ENCODE measurements at places on chromosomes 1 and 21.
A peak's percentile ranks its signal among the peaks of the same experiment; 100 is the strongest.

DNA sequence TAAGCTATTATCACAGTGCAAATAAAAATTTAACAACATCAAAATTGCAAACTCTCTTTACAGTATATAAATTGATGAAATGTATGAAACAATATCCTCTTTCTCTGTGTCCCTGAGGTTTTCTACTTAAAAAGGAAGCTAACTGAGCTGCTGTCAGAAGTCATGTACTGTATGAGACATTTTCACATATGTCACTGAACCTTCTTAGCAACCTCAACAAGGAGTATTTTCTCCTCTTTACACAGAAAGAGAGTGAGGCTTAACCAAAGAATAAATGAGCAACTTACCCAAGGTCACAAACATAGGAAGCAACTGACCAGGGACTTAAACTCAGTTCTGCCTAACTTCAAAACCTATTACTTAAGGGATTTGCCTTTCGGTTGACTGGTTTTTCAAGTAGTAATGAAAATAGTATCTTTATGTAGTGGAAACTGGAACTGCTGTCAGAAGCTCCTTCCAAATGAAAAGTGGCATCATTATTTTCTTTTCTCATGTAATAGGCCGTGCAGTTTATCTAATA lies 288.9 kb downstream of the LRRIQ3 start:
- no peak for DNase-seq

DNA sequence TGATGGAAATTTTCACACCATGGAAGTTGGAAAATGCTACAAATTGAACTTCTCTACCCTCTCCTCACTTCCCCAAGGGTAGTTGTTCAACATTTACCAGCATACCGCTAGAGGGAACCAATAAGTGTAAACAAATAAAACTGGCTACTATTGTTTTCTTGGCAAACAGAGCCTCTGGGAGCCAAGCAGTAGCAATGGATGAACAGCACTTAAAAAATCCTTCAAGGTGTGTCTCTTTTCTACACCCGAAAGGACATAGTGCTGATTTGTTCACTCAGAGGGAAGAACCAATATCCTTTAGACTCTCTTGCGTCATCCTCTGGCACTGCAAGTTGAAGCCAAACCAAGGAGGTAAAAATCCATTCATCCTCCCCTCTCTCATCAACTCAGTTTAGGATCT lies 161.5 kb downstream of the TBX15 start:
- DNase-seq, result no peak

GRCh38 chr1:114745291-114745690 lies 12.5 kb downstream of the CSDE1 start:
- peak; percentile 23 for DNase-seq

DNA sequence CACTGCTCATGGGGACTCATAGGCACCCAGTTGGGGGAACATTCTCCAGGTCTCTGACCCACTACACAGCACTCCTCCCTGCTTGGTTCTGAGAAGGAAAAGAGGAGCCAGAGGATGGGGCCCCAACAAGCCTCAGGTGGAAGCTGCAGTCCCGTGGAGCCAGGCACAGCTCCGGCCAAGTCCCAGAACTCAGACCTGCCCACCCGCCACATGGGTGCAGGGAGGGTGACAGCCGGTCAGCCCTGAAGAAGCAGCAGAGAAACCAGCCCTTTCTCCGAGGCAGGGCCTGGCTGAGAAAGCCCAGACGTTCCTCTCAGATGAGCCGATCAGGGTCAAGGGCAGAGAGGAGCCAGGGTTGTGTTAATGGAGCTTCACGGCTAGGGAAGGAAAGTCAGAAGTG lies 106.5 kb downstream of the PRDM16 start:
- DNase-seq, result no peak

- no peak for DNase-seq
Measured at GRCh38 chr21:39631842-39632562, 19.3 kb downstream of the B3GALT5 start.

DNA sequence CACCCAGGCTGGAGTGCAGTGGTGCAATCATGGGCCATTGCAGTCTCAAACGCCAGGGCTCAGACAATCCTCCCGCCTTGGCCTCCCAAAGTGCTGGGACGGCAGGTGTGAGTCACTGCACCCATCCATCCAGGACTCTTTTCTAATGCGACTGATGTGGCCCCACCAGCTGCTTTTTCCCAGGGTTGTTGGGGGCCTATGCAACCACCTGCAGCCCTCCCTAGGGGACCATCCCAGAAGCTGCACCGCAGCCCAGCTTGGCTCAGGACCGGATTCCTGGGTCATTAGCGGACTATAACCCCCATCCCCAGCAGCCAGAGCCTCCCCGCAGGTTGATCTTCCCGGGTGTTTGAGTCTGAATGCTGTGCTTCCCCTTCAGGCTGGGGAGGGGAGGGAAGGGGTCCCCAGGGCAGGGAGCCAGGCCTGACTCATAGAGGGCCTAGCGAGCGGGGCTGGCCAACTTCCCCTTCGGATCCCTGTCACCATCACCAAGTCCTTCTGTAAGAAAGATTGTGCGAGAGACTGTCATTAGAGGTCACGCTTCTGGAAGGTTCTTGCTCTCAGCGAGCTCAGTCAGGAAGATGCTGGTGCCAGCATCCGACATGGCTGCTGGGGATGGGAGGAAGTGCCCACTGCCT lies 108.7 kb upstream of the ACTRT2 start:
- no peak for DNase-seq

GRCh38 chr1:113275691-113276090 lies 114.6 kb upstream of the MAGI3 start:
- no peak for DNase-seq

DNA sequence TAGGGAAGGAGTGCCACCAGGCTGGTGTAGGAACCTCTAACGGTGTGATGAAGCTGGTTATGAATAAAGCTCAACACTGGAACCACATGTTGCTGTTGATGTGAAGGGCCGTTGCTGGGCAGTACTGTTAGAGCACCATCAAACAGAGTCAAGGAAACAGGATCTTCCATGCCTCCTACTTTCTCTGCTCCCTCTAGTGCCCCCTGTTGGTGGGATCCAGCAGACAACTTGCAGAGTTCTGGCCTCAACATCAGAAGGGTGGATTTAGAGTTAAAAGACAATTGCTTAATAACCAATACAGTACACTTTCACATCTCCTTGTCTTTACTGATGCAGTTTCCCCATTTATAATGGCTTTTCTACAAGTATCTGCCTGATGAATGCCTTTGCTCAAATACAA lies 336.4 kb downstream of the NTNG1 start:
- no peak for DNase-seq

GRCh38 chr1:221411283-221411682 lies 330.6 kb downstream of the DUSP10 start:
- no peak for DNase-seq

DNA sequence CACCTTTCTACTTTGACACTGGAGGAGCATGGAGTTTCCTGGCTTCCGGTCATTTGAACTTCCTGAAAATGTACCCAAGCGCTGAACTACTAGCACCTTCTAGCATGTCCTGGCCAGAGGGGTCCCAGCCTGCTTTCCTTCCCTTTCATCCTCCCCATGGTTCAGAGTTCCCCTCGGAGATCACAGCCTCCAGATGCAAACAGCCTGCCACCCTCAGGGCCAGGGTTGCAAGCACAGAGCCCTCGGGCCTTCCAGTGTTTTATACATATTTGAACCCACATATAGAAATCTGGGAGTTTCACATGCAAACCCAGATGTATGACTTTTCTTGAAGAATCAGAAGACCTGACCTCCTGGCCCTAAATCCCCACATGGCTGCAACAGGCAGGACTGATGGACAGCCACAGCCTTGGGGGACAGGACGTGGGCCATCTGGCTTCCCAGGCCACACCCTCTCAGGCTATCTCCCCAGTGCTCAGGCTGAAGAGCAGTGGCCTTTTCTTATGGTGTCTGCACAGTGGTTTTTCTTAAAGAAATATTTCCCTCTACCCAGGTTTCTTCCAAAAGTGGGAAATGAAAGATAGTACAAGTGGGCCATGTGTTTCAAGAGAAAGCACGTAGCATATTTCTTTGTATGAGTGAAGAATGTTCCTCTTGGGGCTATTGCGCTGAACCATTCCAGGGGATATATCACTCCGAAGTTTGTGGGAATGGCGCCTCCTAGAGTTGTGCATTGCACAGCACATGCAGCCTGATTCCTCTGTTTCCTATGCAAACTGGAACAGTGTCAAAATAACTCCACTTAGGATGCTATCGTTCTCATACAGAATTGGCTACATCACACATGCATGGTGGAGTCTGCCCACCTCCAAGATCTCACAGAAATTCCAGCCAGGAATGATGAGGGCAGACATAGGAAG lies 232.0 kb upstream of the VAMP3 start:
- no peak for DNase-seq

- DNase-seq, result no peak
Measured at GRCh38 chr1:108664481-108664880, 3.6 kb upstream of the HENMT1 start.

DNA sequence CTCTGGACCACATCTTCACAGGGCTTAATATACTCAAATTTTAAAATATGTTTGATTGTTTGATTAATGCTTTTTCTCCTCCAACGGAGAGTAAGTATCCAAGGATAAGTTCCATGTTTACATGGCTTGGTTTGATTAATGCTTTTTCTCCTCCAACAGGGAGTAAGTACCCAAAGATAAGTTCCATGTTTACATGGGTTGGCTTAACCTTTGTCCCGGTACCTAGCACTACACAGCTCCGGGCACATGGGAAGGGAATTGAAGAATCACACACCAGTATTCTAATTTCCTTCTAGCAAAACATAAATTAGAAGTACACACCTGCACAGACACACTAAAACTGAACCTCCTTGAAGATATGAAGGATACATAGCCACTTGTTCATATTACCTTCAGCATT lies 77.5 kb downstream of the ARID4B start:
- DNase-seq, result no peak

DNA sequence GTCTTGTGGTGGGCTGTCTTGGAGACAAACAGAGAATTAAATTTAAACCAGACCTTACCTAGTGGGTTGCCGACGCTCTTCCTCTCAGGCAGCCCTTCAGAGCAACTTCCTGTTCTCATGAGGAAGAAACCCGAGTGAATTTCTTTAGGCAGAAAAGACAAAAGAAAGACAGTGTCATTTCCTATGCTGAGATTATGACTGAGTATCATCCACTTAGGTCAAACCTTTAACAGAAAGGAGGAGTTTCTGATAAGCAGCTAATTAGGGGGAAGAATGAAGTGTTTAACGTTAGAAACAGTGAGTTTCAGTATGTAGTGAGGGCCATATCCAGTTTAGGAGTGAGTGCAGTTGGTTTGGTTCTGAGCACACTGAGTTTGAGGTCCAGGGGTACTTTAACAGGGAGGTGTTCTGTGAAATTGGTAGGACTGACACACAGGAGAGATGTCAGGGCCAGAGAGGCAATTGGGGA lies 38.7 kb downstream of the FASLG start:
- DNase-seq, result no peak

DNA sequence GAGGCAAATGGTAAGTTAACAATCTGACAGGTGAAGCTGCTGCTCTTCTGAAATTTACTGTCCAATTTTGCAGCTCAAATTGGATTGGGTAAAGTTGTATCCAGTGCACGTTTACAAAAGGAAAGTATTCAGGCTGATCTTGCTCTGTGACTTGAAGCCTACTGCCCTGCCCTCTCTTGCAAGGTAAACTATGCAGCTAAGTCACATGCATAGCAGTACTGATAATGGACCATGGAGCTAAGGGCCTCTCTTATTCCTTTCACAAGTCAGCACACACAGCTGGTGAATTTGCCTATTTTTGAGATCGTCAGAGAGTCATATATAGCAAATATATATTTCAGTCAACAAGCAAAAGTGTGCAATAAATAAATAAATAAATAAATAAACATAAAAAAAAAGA lies 23.2 kb downstream of the XCL1 start:
- DNase-seq, result no peak

DNA sequence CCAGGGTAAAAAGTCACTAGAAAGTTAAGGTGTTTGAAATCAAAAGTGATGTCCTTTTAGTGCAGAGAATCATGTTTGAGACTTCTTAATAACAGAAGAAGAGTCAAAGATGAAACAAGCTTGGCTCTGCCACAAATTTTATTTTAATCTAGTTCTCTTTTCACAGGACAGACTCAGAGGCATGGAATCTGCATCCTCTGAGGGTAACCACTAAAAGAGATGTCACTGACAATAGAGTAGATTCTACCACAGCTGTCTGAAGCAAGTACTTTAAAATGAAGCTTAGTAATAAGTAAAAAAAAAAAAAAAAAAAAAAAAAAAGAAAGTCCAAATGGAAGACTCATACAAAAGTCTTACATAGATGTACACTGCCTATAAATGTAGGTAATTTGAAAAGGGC lies 519.7 kb upstream of the PRMT6 start:
- DNase-seq, result peak; percentile 59

DNA sequence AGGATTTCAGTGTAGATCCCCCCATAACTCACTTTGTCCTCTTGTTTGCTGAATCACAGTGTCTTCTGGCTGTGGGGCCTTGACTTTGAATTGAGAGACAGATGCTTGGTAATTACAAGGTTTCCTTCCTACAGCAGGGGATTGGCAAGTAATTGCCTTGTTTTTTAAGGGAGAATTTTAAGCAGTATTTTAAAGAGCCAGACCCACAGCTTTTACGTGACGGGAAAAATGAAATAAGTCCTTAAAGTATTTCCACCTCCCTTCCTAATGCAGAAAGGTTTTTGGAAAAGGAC lies 41.0 kb downstream of the PGBD5 start:
- DNase-seq, result no peak

DNA sequence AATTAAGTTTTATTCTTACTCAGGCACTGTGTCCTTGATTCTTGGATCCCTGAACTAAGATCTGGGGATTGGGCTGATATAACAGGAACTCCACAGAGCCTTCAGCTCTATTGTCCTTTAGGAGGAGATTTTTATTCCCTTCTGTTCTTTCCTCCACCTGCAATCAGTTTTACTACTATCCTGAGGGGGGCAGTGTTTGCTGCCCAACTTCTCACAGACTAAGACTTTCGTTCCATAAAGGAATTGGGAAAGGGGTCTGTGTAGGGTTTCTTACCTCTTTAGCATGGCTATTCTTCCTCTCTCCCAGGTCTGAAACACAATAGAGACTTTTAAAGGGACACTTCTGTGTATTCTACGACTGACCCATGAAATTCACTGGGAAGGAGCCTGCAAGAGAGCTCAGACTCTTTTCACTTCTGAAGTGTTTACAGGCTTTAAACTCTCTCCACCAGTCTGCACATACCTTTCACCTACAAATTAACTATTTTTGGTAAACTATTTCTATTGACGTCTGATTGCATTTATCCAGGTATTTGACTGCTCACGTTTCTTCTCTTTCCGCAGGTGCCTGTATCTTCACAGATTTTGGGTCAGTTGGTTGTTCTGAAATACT lies 103.3 kb upstream of the DEPDC1 start:
- peak; percentile 8 for DNase-seq

- DNase-seq, result peak; percentile 100
Measured at GRCh38 chr1:200351826-200352549, 57.8 kb downstream of the ZNF281 start.
